ENCODE measurements at places on chromosomes 7 and 10.

- DNase-seq: no peak
Measured at GRCh38 chr10:23517155-23517554, 78.3 kb downstream of the OTUD1 start.

- DNase-seq: peak; percentile 43
Measured at GRCh38 chr7:26156451-26157420, 4.7 kb downstream of the NFE2L3 start.

GRCh38 chr7:127437241-127437640, 44.7 kb upstream of the ZNF800 start:
- no peak for DNase-seq

- no peak for DNase-seq
Measured at GRCh38 chr7:155009570-155010157, 6.7 kb upstream of the PAXIP1 start.

DNA sequence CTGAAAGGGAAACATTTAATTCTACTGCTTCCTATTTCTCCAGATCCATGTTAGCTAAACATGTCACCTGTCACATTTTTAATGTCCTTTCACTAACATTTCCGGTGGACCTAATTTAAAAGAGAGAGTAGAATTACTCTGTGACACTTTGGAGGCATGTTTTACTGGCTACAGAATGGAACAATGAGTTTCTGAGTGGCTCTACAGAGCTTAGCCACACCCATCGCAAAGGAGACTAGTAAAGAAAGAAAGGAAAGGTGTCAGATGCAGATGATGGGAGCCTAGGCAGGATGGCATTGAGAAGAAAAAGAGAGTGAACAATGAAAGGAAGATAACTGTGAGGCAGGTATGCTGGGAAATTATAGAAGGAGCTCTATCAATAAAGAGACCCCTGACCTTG, 35.9 kb downstream of the NDUFB2 start:
- no peak for DNase-seq

DNA sequence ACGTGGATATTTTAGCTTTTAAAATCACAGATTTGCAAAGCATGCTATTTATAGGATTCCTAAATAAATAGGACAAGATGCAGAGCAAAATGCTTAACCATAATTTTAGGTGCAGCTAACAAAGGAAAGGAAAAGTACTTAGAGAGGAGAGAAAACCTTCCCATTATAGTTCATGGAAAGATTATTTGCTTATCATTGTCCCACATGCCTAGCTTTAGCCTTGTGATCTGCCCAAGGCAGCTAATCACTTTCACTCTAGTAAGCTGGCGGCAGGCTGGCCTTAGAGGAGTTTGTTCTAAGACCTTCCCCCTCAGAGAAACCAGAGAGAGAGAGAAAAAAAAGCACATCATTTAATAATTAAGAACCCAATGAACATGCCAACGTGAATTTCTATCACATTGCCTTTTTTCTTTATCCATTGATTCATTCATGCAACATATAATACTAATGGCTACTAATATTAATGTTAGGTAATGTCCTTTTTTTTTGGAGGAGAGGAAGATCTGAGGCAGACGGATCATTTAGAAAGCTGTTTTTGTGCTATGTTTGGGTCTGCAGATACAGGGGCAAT, 274.6 kb downstream of the ARL4A start:
- DNase-seq: no peak

DNA sequence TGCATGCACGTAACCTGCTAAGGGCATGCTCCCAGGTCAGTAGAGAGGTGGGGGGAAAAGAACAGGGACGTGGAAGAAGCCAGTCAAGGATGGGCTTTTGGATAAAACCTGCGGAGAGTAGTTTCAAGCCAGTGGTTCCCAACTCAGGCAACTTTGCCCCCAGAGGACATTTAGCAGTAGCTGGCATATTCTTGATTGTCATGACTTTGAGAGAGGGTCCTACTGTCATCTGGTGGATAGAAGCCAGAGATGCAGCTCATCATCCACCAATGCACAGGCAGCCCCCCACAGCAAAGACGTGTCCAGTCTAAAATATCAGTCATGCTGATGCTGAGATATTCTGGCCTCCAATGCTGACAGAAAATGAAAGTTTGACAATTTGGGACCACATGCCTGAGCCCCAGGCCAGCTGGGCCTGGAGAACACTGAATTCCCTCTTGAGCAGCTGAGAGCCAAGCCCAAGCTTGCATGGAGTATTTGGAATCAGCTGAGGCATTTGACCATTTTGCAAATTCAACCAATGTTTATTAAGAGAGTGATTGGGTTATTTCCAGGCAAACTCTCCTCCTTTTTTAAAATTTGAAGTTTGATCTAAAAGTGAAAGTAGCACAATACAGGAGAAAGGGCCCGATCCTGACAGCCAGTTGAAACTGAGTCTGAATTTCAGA, 110.0 kb upstream of the C7orf33 start:
- no peak for DNase-seq
